ENCODE measurements at places on chromosomes 12 and 14.

- no peak for DNase-seq
Measured at GRCh38 chr12:49568442-49569162, 660 bp upstream of the MCRS1 start.

DNA sequence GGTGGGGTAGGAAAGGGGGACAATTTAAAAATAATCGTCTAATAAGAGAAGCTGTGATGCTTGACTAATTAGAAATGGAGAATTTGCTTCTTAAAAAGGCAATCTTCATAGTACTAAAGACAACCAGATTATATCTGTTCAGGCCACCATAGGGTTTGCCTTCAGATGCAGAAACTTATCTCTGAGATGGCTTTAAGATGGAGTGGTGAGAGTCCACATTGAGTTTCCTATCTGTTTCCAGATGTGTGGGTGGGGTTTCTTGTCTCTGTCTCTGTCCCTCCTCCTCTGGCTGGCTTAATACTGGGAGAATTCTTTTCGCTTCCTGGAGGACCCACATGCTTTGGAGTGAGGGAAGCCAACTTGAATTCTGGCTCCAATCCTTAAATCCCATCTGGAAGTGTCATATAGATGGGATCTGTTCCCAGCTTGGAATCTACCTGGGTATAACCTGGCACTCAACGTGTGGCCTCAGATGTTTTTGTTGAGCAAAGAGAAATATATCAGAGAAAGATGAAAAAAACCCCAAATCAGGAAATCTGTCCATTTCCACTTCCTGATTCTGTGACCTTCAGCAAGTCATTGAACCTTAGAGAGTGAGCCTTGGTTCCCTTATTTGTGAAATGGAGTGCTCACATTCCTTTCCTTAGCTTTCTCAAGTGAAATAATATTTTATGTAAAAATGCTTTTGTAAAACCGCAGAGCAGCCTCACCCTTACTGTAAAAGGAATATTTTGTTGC is 66.4 kb downstream of the CHST11 start:
- DNase-seq = no peak

DNA sequence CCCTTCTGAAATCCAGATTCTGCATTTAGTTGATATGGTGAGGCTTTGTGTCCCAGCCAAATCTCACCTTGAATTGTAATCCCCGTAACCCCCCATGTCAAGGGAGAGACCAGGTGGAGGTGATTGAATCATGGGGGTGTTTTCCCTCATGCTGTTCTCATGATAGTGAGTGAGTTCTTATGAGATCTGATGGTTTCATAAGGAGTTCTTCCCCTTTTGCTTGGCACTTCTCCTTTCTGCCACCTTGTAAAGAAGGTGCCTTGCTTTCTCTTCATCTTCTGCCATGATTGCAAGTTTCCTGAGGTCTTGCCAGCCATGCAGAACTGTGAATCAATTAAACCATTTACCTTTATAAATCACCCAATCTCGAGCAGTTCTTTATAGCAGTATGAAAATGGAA is 23.1 kb upstream of the C12orf42 start:
- DNase-seq = no peak

DNA sequence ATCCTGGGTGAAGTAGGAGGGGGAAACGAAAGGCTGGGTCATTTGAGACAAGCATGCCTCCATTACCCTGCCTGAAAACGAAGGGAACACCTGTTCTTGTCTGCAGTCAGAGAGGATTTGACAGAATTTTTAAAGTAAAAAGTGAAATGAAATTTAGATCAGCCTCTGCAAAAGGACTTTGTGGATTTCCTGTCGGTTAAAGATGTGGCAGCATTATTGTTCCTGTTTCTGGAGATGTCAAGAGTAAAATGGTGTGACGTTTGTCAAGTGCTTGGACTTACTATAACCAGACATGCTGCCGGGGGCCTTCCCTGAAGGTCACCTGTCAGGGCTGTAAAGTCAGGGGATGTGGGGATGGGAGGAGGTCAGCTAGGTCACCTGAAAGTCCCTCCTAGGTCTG is 32.0 kb downstream of the NRXN3 start:
- DNase-seq = no peak

- DNase-seq = no peak
Measured at GRCh38 chr12:130828895-130829294, 10.2 kb downstream of the STX2 start.

DNA sequence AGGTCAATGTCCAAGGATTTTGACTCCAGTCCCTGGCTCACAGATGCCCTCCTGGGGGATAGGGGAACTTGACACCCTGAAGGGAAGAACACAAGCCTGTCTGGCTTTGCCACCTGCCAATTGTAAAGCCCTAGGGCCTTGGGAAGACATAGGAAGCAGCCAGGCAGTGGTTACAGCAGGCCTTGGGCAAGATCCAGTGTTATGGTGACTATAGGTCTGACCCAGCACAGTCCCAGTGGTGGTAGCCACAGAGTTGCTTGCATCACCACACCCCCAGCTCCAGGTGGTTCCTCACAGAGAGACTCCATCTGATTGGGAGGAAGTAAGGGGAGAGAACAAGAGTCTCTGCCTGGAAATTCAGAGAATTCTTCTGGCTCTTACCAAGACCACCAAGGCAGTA is 24.2 kb downstream of the OR6C68 start:
- no peak for DNase-seq

- no peak for DNase-seq
Measured at GRCh38 chr12:77645966-77646598, 184.6 kb upstream of the NAV3 start.

- DNase-seq = no peak
Measured at GRCh38 chr12:71455028-71455737, 15.6 kb downstream of the LGR5 start.

DNA sequence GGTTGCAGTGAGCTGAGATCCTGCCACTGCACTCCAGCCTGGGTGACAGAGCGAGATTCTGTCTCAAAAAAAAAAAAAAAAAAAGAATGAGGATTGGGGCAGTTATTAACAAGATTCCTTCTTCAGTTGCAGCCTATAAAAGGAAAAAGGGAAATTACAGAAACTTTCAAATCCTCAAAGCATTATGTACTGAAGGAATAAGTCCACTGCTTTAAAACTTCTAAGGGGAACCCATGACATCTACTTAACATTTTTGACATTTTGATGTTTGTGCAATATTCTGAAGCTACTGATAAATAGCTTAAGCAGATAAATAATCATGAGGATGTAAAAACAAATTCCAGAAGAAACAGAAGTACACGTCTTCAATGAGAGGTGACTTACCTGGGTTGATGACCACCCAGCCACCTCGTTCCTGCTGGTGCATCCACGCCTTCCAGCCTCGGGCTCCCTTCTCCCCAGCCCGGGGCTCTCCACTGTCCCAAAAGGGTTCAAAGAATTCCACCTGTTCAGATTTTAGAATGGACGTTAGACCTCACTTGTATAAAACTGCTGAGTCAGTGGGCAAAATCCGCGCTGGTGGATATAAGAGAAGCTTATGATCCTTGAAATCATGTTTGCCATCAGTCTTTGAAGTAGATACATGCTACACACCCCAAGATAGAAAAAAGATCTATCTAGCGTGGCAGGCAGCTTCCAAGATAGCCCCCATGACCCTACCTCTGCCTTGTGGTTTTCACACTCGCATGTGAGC is 33.7 kb downstream of the NRDE2 start:
- no peak for DNase-seq

- DNase-seq = no peak
Measured at GRCh38 chr14:65259000-65259399, 153.5 kb upstream of the FUT8 start.

DNA sequence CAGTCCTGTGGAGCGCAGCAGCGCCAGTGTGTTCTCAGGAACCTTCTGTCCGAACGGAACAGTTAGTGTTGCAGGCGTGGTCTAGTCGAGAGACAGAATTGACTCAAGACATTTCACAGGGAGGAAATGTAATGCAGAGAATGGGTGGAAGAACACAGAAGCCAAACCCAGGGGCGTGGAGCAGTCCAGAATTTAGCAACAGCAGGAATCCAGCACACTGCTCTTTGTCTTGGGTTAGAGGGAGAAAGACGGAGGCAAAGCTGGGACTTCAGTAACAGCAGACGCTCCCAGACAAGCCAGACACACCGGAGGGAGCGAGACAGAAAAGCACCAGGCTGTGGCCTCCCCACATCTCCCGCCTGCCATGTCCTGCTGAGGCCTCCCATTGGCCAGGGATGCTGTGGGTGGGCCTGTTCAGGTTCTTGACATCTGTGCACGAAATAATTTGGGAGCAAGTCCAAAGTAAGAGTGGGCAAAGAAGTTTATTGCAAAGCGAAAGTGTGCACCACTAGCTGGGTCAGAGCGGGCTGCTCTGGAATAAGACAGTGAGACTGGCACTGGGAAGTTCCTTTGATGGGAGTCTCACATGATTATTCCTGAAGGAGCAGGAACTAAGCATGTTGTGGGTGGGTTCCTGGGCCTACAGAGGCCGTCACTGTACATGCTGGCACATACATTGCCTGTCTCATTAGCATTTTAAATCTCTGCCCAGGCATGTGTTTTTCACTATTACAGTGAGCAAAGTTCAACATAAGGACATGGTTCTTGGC is 339.3 kb upstream of the SFSWAP start:
- DNase-seq = peak; percentile 4

GRCh38 chr12:14850929-14851663 is 7.8 kb upstream of the ART4 start:
- no peak for DNase-seq

GRCh38 chr14:73249564-73250316 is 12.4 kb downstream of the PAPLN start:
- no peak for DNase-seq

DNA sequence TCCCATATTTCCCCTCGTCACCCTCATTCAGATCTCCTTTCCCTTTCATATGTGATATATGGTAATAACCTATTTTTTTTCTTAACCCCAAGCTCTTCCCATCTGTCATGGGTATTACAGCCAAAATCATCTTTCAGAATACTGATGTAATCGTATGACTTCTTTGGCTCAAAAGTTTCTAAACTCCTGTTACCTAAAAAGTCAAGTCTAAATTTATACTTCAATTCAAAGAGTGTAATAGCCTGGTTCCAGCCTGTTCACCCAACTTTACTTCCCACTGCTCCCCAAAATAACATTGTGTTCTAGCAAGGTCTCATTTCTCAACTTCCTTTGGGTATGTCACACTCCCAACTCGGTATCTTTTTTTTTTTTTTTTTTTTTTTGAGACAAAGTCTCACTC is 48.5 kb downstream of the TBK1 start:
- no peak for DNase-seq

- no peak for DNase-seq
Measured at GRCh38 chr14:24309538-24310264, at the start of gene LTB4R2. LTB4R2 (plus strand) TSS chr14:24310140; CDS start chr14:24310665, 525 bp downstream.

- DNase-seq = no peak
Measured at GRCh38 chr12:2292560-2292959, 239.8 kb downstream of the CACNA1C start.

- no peak for DNase-seq
Measured at GRCh38 chr12:2309647-2310046, 256.9 kb downstream of the CACNA1C start.

DNA sequence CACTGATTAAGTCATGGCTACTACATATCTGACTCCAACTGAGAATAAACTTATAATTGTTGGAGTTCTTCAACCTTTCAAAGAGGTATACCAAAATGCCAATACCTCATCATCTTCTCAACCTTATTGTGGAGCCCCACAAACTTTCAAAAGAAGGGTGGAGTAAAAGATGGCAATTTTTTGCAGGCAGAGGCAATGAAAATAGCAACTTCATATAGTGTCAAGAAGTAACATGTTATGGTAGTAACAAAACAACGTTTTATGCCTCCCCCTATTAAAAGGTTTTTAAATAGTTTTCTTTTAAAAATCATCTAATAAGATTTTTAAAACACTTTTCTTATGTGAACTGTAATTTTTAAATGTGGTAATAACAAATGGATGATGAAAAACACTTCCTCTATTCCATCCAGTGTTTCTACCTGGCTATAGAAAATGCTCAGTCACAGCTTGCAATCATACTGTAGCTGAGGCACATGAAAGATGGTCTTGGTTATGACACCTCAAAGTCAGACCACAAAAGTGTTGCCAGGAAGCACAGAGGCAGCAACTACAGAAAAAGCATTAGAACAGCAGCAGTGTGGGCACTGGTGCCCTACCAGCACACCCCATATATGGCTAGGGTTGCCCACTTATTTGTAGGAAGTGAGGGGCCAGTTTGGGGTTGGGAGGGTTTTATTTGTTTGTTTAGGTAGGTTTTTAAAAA is 7.0 kb downstream of the PPP1R12A start:
- DNase-seq = no peak

GRCh38 chr12:7503686-7504415 is at the start of gene CD163:
CD163 (minus strand) TSS chr12:7503777; CDS start chr12:7503690, 87 bp downstream.
- no peak for DNase-seq

DNA sequence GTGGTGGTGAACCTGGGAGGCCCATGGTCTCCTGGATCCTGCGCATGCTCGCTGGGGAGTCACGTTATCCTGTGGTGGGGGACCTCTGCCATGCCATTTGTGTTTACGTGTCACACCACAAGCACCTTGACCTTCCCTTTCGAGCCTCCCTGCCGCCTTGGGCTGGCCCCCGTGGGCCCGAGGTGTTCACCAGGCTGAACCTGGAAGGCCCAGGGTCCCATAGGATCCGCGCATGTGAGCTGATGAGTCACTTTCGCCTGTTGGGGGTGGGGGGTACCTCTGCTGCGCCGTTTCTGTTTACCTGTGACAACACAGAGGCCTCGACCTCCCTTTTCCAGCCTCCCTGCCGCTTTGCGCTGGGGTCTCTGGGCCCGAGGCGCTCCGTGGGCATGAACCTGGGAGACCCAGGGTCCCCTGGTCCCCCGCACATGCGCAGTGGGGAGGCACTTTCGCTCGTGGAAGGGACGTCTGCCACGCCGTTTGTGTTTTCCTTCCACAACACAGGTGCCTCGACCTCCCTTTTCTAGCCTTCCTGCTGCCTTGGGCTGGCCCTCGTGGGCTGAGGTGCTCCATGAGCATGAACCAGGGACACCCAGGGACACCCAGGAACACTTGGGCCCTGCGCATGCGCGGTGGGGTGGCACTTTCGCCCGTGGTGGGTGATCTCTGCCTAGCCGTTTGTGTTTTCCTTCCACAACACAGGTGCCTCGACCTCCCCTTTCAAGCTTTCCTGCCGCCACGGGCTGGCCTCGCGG is 334.1 kb downstream of the ALG10 start:
- no peak for DNase-seq

DNA sequence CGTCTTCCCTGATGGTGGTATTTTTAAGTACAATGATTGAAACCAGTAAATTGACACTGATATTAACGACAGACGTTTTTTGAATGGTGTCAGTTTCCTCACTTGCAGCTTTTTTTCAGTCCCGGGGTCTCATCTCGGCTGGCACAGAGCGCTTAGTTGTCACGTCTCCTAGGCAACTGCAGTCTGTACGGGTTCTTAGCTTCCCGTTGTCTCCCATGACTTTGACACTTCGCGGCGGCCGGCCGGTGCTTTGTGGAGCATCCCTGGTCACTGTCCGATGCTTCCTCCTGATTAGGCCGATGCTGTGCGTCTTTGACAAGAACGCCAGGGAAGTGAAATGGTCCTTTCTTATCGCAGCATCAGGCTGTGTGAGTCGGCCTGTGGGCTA is 67.4 kb downstream of the ADGRD1 start:
- DNase-seq = no peak

- peak; percentile 47 for DNase-seq
Measured at GRCh38 chr14:91380610-91381371, 36.8 kb downstream of the CCDC88C start.

GRCh38 chr12:22626406-22626805 is 1.4 kb downstream of the ETNK1 start:
- DNase-seq = no peak

- no peak for DNase-seq
Measured at GRCh38 chr14:100408350-100409002, 85.3 kb downstream of the SLC25A47 start.

- no peak for DNase-seq
Measured at GRCh38 chr12:93366422-93366821, 11.3 kb upstream of the NUDT4 start.

- DNase-seq = peak; percentile 51
Measured at GRCh38 chr12:53530061-53530460, 22.8 kb upstream of the NPFF start.

GRCh38 chr14:73368616-73369015 is 89.7 kb downstream of the NUMB start:
- DNase-seq = no peak

Measured in NCI-H524 treated with DMSO at 0.1 percent for 48 hours (cell line).